Inflammatory macrophage treated with lipopolysaccharide for 4 hours (primary cell): ENCODE measurements at places on chromosomes 5 and 9.

DNA sequence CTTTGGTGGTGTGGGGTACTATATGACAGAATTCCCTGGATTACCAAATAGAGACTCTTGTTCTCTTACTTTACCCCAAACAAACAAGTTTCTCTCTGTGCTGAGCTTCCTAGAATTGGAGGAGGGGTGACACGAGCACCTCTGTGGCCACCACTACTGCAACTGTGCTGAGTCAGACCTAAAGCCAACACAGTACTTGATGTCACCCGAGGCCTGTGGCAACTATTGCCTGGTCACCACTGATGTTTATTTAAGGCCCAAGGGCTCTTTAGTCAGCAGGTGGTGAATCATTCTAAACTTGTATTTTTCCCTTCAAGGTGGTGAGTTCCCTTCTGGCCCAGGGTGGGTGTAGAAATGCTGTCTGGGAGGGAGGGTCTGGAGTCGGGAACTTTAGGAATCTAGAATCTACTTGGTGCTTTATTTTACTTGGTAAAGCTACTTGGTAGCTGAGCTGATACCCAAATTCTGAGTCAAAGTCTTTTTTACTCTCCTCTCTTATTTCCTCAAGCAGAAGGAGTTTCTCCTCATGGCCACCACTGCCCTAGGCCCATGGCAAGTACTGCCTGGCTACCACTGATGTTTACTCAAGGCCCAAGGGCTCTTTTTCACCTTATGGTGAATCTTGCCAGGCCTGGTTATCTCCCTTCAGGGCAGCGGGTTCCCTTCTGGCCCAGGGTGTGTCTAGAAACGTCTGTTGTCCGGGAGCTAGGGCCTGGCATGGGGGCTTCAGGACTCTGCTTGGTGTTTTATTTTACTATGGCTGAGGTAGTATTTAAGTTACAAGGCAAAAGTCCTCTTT, 9.8 kb downstream of the LURAP1L start:
- peak; percentile 15 for DNase-seq

DNA sequence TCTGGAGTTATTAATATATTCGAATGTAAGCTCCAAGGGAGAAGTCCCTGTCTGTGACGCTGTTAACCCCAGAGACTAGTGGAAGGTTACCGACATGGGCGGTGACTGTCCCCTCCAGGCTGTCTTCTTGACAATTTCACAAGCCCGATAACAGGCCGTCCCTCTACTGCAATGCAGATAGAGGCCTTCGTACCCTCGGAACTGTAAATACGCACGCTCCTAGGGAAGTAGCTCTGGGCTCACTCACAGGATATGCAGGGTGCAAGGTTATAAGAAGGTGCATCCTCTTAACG, 680 bp upstream of the RFK start:
- DNase-seq = peak; percentile 84

DNA sequence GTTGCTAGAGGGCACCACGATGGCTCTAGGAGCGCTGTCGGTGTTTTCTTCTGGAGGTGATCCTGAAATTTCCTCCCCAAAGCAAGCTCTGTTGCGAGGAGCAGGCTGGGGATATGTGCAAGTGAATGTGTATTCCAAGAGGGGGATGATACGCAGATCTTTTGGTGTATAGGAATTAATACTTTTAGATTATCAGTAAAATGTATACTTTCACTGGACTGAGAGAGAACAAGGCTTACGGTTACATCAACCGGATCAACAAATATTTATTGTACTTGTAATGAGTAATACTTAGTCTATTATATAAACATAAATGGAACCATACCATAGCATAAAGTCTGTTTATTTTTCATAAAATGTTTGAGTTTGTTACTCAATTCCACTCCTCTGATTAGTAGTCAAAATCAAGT, 632 bp upstream of the PRKAA1 start:
- no peak for DNase-seq

- no peak for DNase-seq
These were observed 30.4 kb upstream of the NDFIP1 start for GRCh38 chr5:142078221-142078620.

- DNase-seq = no peak
These were observed 238.3 kb downstream of the MEF2C start for GRCh38 chr5:88644676-88645075.

GRCh38 chr5:167920589-167920988, 370.9 kb upstream of the WWC1 start:
- peak; percentile 39 for DNase-seq

DNA sequence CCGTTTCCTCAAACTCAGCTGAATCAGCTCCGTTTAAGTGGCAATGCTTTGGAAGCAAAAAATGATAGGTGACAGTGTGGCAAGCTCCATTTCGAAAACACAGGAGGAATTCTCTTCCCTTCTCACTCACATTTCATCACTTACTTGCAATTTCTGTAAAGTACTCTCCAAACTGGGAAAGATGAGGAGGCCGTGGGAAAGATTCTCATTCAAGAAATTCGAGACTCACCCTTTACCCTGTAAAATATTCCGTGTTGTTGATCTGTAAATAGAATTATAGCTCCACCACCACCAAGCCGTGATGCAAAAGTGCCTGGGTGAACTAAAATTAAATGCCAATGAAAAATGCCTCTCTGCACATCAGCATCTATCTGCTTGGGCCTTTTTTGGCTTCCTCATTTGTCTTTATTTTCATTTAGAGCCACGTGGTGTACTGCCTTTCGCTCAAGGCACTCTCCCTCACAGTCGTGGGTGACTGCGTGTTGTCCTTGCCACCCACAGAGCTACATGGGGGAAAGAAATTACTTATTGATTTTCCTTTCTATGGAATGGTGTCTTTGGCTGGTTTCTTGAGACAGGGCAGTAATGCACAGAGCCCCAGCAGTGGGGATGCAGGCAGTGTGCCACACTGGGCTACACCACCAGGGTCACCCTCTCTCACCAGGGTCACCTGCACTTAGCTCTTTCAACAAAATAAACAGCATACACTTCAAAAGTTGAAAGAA, 289.3 kb upstream of the TAS2R1 start:
- no peak for DNase-seq

DNA sequence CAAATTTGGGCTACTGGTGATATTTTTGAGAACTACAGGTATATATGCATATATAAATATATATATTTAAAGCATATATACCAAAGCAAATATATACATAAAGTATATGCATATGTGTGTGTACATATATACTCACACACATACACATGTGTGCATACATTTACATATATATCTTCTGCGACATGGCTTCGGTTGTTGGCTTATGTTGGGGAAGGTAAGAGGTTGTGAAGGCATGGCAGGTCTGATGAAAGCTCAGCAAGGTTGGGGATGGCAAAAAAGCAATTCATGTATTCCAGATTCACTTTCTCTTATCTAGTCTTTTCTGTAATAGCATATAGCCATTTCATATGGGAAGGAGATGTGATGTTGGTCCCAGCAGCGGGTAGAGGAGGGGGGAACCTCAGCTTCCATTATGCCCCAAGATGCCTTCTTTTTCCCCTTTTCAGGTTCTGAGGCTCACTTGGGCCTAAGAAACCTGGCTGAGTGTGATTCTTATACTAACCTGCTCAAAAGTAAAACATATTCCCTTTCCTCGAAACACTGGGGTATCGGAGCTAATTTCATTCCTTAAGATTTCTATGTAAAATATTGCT, 201.7 kb downstream of the MEF2C start:
- no peak for DNase-seq

DNA sequence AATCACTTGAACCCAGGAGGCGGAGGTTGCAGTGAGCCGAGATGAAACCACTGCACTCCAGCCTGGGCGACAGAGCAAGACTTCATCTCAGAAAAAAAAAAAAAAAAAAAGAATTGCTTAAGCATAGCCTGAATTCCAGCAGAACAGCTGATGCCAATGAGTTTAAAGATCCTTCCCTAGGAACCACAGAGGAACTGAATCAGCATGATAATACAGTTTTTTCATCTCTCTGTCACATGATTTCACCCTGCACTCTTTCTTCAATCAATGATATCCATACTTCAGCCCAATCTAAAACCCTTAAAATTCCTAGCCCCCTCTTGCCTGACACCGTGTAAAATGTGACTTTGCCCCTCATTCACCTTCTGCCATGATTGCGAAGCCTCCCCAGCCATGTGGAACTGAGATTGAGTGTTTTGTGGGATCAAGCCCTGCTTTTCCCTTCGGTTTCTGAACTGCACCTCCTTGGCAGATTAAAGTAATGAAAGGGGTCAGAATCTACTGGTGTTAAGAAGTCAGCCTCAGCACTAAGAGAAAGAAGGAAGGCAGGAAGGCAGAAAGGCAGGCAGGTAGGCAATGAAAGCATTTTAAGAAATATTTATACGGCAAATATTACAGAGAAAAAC, 20.9 kb upstream of the DMXL1 start:
- peak; percentile 73 for DNase-seq

GRCh38 chr5:174291162-174291561, 245.7 kb downstream of the NSG2 start:
- DNase-seq = no peak

DNA sequence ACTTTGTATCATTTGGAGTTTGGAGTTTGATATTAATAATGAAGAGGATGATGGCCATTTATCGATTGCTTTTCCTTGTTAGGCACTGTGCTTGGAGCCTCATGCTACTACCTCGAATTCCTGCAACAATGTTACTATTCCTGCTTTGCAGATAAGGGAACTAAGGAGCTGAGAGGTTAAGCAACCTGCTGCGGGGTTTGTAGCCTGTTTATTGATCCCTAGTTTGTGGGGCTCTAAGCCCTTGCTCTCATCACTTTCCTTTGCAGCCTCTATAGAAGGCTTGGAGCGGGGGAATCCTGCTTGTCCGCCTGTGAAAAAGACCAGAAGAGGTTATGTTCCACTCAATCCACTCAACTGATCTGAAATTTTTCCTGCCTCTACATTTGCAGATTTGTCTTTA, 15.8 kb downstream of the ARHGEF28 start:
- DNase-seq = no peak

DNA sequence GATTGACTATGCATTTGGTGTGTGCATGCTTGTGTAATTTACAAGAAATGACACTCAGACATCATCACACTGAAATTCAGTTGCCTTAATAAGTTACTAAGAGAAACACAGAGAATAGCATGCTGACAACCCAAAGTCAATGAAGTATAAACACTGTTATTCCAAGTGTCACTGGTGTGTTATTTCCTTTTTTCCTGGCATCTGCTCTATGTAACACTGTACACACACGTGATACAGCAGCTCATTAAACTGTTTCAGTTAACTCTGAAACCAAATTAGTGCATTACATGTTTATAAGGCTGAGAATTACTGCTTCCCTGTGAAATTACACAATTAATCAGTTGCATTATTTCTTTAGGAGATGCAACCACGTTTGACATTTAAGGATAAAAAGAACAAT, 252.7 kb downstream of the EFNA5 start:
- no peak for DNase-seq

DNA sequence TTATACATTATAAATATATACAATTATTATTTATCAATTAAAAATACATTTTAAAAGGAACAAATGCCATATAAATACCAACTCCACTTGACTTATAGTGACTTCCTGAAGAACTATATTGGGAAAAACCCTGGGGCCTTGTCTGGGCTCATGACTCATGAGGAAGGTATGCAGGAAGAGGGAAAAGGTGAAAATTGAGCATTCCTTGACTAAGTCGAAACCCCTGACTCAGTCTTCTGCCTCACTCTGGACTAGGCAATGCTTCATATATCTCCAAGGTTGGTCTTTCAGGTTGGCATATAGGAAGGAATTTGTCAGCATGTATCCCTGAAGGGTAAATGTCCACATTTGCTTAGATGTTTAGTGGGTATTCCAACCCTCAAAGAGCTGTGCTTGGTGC, 78.5 kb downstream of the SH3TC2 start:
- DNase-seq = no peak

- no peak for DNase-seq
These were observed 81.6 kb downstream of the CTNND2 start for GRCh38 chr5:11822598-11822997.

- no peak for DNase-seq
These were observed 69.7 kb upstream of the NEURL1B start for GRCh38 chr5:172571413-172571812.

GRCh38 chr5:14491015-14491915, 90.3 kb upstream of the OTULINL start:
- DNase-seq = peak; percentile 82

DNA sequence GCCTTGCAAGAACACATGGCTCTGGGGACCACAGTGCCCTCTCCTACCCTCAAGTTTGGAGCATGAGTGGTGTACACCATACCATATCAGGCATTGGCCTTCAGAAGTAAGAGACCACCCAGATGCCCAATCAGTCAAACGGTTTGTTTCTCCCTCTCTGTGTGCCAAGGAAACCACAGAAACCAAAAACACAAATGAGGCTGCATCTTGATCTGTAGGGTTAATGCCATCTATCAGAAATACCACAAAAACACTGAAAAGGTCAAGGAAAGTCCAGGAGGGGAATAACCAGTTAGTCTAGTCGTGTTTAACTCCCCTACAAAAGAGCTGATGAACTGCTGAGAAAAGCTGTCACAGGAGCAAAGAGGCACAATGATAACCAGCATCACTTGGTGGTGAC, 78.4 kb downstream of the INSYN2B start:
- DNase-seq = no peak

DNA sequence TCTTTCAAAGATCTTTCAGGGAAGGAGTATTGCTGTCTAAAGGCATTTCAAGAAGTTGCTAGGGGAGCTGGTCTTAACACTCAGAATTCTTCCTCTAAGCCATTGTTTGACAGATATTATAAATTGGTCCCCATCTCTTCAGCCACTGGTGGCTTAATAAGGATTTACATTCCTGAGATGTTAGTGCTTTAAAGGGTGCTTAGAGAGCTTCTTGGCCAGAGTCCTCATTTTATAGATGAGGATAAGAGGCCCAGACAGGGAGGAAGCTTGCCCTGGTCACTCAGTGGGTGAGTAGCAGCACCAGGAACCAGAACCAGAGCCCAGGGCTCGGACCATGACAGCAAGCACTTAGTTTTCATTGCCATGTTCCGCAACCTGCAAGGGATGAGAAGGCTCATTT, 53.2 kb downstream of the GALNT10 start:
- no peak for DNase-seq

DNA sequence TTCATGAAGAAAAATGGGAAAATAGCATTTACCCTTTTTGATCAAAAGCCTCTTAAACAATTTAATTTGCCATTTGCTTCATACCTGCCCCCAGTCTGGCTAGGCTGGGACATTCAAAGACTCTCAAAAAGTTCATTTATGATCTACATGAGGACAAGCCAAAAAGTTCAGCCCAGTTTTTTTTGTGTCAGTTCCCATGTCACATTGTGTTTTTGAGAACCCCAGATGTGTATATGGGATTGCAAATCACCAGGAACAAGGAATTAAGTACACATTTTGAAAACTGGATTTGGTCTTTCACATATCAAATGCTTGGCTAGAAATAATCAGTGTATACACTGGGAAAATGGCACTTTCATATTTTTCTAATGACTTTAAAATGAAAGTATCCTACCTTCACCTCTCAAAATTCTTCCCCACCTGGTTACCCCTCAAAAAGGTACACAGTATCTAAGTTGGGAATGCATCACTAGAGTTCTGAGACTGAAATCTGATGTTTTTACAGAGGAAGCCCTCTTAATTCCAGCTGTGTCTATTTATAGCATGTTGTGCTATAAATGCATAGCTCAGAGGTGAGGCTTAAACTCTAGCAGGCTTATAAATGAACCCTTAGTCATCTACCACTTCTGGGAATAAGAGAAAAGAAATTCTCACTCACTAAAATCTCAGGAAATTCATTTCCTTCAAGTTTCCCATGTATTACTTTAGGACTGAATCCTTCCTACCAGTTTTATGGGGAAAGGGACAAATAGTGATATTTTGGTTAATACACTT, 9.3 kb downstream of the STOM start:
- DNase-seq = no peak
